ENCODE measurements at places on chromosomes 12 and 14.

DNA sequence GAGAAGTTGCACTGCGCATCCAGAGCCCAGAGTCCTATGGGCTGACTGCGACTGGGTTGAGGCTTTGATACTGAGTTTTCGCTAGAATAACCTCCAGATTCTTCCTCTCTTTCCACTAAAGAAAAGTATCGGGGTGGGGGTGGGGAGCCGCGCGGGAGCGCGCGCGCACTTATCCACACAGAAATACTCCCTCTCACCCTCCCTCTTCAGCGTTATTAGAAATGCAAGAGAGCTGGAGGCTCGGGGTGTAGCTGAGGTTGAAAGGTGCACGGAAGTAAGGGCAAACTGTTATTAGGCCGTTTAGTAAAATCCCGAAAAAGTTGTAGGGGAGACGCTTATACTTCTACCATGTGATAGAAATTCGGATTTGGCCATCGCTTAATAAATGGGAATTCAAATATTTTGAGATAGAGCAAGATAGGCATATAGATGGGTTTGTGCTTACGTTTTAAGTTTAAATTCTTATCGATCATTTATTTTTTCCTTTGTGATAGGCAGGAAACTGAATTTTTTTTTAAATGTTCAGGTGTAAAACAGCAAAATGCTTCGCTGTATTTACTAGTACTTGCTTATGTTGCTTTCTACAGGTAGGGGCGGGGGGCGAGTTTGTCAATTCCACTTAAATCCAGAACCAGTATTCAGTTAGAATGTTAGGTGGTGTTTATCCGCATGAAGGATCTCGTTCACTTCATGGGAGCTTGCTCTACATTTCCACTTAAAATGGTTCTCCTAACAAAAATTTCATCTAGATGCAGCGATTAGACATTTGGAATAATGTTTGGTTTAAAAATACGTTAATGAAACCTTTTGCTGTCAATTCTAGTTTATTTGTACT, 1.1 kb downstream of the ARHGAP5 start:
- peak; percentile 3 for DNase-seq

GRCh38 chr12:124493809-124494750, 73.3 kb downstream of the NCOR2 start:
- peak; percentile 51 for DNase-seq

DNA sequence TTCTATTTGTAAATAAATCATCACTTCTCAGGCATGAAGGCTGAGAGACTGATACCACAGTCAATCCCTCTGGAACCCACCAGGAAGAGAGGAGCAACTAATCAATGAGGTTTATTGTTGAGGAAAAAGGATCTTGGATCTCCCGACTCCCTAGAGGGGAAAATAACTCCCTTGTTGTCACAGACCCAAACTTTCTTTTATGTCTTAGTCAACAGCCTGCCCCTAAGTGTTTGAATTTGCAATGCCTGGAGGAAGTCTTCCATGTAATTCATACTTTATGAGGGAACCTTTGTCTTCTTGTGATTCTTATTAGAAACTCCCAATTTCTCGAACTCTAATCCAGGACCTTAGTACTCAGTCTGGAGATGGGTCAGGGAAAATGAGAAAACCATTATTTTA, 805.8 kb downstream of the DIO2 start:
- DNase-seq: no peak

DNA sequence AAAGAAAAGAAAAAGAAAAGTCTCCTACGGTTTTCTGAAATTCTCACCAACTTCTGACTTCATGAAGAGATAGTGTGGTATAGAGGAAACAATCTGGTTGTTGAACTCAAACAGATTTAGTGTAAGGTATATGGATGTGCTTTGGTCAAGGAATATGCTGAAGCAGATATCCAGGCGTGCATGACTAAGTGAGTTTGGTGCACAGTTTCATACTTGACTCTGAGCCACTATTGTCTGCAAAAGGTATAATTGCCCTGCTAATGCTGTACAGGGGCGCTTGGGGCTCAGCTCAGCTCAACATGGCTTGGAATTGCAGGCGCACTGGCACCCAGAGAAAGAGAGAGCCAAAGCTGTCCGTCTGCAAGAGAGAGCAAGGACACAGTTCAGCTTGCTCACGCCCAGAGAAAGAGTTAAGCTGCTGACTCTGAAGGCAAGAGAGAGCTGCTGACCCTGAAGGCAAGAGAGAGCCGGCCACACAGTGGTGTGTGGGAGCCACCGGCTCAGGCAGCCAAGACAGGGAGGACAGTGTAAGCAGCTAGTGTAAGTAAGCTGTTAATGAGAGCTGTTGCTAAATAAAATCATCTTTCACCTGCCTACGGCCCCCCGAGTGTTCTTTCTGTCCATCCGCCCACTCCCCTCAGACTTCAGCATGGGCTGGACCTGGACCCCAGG, 66.4 kb upstream of the SLC38A4 start:
- DNase-seq: no peak

- peak; percentile 48 for DNase-seq
Observed at GRCh38 chr12:91361864-91362263, 179.2 kb upstream of the DCN start.

GRCh38 chr14:20489093-20489994, 16.0 kb upstream of the RNASE10 start:
- no peak for DNase-seq

DNA sequence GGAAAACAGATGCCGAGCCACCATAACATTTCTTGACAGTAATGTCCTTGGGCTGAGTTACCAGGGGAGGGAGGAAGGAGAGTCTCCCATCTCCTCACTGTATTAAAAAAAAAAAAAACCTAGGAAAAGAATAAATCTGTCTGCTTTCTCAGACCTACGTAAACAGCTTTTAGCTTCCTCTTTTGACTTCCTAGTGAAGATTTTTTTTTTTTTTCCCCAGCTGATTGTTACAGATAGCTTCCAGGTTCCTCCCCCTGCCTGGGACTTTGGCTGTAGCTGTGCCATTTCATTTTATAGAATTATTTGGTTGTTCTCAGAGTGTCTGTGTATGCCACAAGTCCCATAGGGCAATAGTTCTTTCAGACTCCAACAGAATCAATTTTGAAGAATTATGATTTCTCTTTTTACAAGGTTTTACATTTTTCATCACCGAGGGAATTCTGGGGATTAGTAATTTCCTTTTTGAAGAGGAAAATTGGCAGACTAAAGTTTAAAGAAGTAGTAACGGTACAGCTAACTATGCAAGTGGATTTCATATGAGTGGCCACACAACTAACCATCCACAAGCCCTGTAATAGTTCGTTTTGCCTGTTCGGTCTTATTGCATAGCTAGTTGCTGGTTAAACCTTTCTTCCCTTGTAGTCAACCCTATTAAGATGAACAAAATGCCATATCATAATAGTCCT, 23.1 kb upstream of the GNS start:
- no peak for DNase-seq

DNA sequence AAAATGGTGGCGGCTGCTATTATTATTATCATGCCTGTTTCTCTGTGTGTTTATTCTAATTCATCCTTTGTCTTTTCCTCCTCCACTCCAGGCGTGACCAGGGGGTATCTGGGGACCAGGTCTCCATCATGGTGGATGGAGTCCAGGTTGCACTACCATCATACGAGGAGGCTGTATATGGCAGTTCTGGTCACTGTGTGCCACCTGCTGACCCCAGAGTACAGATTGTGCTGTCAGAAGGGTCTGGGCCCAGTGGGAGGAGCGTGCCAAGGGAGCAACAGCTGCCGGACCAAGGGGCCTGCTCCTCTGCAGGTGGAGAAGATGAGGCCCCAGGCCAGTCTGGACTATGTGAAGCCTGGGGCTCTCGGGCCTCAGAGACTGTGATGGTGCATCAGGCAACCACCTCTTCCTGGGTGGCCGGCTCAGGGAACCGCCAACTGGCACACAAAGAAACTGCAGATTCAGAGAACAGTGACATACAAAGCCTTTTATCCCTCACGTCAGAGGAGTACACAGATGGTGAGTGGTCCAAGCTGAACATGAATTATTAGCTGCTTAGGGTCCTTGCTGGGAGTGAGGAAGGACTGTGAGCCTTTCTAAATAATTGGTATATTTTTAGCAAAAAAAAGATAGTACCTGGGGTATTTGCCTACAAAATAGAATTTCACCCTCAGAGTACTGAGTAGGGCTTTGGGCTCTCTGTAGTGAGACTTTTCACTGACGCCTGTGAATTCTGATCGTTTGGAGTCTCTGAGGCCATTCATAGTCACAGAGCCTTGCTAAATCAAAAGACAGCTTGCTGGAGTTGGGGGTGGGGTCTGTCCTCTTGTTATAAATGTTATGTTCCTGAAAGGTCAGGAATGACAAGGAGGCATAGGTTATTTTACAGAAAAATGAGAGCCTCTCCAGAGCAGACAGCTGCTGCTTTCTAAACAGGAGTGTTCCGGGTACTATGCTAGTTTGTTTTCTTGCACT, 58.1 kb upstream of the SRSF5 start:
- DNase-seq: peak; percentile 30

GRCh38 chr12:92928421-92928961, 604 bp downstream of the EEA1 start:
- peak; percentile 38 for DNase-seq

DNA sequence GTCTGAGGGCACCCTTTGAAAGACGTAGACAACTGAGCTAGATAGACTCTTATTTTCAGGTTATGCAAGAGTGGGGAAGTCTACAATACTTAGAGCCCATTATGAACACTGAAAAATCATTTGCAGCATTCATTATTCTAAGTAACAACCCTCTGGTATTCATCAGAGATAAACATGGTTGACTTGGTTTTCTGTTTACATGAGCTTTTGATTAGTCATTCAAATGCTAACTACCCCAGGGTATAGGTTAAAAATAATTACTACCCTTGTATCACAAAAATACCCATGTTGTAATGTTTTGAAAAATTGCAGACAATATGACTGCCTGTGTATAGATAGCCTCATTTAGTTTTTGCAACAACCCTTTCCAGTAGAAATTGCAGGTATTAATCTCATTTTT, 78.5 kb downstream of the PPFIBP1 start:
- no peak for DNase-seq

- no peak for DNase-seq
Observed at GRCh38 chr14:64474041-64474440, 8.7 kb downstream of the AKAP5 start.

DNA sequence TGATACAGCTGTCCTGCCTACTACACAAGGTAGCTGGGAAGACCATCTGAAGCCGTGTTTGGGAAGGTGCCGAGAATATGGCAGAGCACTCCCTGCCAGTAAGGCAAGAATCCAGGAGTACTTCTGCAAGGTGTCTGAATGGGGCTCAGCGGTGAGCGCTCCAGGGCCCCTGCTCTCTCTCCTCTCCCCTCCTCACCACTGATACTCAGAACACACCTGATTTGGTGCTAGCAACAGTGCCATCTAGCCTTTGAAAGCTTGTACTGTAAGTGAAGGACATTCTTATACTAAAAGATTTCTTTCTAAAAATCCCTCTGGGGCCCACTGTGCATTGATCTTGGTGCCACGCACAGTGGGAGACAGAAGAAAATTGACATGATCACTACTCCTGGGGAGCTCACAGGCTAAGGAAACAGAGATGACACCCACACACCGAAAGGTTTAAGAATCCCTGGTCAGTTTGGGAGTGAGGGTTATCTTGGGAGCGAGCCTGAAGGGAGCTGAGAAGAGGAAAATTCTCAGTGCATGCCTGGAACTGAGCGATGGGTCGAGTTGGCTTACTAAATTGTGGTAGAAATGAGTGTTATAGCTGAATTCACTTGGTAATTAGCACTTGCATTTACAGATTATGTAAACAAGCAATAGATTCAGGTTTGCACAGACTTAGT, 216.9 kb downstream of the NTF3 start:
- no peak for DNase-seq

- no peak for DNase-seq
Observed at GRCh38 chr14:93267149-93267711, 60.2 kb downstream of the UBR7 start.

DNA sequence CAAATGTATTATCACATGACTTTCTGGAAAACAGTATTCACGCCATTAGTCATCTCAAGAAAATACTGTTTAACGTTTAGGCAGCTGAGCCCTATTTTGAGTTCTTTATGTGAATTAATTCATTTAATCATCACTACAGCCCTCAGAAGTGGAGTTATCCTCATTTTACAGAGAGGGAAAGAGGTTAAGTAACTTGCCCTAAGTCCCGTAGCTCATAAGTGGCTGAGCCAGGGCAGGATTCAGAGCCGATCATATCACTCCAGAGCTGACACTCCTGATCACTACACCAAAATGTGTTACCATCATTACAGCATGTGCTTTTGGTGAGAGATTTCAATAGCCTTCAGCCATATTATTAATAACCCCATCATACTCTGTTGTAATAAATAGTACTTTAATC, 210.6 kb downstream of the FBXL14 start:
- no peak for DNase-seq

DNA sequence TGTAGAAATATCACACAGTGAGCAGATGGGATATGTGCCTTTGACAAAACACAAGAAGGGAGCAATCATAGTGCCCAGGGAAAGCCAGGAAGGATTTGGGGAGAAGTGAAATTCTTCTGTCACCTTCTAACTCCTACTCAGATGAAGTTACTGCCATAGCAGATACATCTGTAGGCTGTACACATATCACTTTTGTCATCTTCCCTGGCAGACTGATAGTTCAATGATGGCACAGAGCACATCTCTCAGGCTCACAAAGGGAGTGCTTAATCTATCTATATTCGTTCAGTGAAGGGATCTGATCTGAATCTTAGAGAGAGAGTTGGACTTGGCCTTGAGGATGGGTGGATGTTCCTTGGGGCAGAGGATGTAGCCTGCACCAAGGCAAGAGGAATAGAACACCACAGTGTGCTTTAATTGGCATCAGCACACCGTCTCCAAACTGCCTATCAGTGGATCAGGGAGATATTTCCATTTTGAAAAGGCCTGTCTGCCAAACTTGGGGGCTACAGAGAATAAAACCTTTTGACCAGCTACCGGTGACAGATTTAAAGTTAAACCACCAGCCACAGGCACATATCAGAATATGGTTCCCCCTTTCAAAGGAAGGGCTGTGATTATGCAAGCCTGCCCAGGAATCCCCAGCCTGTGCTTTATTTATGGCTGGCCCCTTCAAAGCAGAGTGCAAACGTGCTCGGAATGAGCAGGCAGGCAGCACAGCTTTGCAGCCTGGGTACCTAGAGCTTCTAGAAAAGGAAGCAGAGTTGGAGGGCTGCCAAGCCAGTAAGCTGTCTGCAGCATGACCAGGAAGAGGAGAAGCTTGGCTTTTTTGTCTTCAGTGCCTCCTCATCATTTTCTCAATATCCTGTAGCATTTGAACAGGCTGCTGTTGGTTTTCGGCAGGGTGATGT, 165.5 kb upstream of the DYRK2 start:
- DNase-seq: peak; percentile 75

DNA sequence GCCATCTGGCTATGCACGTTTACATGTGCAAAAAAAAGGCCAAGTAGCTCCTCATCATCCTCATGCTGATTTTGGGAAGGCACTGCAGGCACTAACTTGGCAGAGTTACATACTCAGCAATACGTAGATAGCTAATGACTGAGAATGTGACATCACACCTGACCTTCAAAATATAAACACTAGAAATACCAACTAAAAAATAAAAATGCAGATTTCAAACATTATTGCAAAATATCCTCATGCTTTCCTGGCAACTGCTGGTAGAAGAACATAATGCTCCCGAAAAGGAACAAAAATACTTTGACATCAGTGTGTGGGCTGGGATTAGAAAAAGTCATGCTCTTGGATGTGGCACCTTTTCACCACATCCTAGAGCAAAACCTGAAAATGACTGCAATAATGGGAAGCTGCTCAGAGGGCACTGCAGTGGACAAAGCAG, 153.2 kb upstream of the ABCD2 start:
- DNase-seq: no peak

GRCh38 chr12:62778187-62778586, 156.8 kb downstream of the PPM1H start:
- no peak for DNase-seq

Data from CD4-positive, alpha-beta T cell treated with Interleukin-1 beta for 1 hour (primary cell).